ENCODE measurements at places on chromosomes 2 and 18.

- no peak for DNase-seq
Measured at GRCh38 chr2:118119158-118119727, 31.0 kb downstream of the INSIG2 start.

DNA sequence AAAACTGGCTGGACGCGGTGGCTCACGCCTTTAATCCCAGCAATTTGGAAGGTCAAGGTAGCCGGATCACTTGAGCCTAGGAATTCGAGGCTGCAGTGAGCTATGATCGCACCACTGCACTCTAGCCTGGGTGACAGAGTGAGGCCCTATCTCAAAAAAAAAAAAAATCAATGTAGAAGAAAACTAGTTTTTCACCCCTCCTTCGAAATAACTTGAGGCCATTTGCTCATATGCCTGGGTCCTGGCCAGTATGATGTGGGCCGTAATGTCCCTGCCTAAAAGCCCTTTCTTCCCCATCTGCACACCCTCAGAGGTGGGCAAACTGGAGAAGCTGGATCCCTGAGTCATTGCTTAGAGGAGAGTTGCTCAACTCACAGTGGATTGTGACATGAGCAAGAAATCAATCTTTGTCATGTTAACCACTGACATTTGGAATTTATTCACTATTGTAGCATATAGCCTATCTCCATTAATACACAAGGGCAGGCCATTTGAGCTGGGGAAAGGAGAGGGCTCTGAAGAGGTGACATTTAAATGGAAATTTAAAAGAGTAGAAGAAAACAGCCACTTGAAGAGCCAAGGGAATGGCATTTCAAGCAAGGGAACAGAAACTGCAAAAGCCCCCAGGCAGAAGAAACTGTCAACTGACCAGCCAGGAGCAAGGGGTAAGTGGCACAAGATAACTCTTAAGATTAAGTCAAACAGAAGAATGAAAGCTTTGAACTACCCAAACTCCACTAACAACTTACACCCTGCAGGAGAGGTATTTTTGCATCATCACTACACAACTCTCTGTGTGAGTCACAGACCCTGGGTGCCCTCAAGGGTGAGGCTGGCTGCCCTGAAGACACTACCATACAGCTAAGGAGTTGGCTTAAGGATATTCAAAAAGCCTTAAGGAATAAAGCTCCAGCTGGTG lies 7.6 kb upstream of the METTL21A start:
- DNase-seq, result no peak

DNA sequence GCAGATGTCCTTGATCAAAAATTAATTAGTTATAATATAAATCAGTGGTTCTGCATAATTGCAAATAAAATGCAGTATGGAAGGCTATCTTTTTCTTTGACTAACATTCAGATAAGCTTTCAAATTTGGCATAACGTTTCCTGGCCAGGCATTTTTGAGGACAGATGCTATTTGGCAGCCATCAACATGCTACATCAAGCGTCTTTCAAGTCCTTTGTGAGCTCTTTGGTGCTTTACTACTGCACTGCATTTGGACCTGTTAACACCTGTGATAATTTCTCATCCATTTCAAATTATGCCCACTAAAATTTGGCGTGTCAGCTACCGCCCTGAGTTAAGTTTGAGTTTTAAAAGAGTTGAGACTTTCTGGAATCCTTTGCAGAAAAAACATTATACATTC lies 545.7 kb downstream of the STK39 start:
- DNase-seq, result no peak

- peak; percentile 88 for DNase-seq
Measured at GRCh38 chr2:66305718-66306117, 129.2 kb upstream of the MEIS1 start.

- no peak for DNase-seq
Measured at GRCh38 chr2:88747990-88748389, 56.5 kb downstream of the RPIA start.

DNA sequence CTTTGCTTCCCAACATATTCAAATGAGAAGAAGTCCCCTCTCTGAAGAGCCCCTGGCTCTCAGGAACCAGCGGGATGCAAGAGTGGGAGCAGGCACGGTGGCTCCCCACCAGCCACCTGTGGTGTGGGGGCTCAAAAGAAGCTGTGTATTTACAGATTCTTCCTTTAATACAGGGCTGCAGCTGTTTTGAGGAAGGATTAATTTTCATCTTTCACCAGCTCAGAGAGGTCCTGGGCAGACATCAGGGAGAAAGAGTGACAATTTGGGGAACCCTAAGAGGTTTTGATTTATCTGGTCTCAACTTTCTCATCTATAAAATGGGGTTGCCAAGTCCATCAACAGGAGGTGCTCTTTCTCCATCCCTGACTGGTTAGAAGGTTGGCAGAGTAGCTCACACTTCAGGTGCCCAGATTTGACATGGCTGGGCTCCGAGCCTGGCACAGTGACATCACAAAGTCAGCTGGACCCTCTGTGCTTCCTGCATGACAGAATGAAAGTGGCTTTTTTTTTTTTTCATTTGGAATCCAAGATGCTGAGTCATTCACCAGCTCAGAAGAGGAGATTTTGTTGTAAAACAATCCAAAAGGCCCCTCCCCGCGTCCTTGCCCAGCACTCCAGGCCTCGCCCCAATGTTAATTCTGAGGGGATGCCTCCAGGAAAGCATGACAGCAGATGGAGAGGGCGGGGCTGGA lies 15.5 kb upstream of the SIX2 start:
- DNase-seq, result peak; percentile 34

GRCh38 chr2:158984604-158985135 lies 16.2 kb downstream of the TANC1 start:
- peak; percentile 45 for DNase-seq

- DNase-seq, result no peak
Measured at GRCh38 chr2:26300234-26300925, 45.6 kb upstream of the SELENOI start.

- DNase-seq, result no peak
Measured at GRCh38 chr2:29755829-29756228, 165.6 kb downstream of the ALK start.

- DNase-seq, result peak; percentile 32
Measured at GRCh38 chr18:58863539-58864145, 1.0 kb upstream of the ZNF532 start.

- peak; percentile 27 for DNase-seq
Measured at GRCh38 chr18:26765498-26765897, 100.0 kb downstream of the AQP4 start.

DNA sequence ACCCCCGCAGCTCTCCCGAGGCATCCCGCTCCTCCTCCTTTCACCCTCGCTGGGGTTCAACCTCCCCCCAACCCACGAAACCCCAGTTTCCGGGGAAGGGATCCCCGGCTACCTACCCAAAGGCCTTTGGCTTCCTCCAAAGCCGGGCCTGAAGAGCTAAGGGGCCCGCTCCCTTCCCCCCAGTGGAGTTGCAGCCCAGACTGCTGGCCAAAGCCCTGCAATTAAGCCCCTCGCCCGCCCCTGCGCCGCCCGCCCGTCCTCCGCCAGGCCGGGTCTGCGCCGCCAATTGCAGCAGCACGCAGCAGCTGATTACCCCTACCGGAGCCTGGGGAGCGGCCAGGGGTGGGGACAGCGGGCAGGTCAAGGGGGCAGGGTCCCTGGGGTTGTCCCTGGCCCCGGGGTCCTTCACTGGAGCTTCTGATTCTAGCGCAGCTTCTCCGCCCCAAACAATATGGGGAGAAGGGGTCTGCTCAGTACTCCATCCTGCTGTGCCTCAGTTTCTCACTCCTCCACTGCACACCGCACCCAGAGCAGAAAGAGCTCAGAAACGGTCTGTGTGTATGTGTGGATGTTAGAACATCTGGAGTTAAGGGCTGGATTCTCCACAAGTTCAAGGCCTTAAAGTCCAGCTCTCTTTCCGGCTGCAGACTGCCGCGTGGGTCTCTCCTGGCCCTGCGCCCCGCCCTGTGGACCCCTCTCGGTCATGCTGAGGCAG lies 16.9 kb downstream of the WNT10A start:
- no peak for DNase-seq

- no peak for DNase-seq
Measured at GRCh38 chr18:21703241-21703820, 1.2 kb downstream of the ABHD3 start.

DNA sequence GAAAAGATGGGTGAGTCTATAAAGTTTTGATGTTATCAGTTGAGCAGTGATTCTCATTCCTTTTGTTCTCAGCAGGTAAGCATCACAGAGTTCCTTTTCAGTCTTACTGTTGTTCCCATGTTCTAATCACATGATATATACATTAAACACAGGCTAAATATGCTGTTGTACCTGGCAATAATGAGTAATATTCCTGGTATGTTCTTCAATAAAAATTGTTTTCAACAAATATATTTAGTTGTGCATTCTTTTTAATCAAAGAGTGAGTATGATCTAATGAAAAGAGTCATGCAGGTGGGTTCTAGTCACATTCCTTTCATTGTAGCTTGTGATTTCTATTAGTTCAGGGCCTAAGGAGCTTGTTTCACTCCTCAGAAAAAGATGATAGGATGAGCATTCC lies 288.3 kb upstream of the NETO1 start:
- DNase-seq, result no peak

DNA sequence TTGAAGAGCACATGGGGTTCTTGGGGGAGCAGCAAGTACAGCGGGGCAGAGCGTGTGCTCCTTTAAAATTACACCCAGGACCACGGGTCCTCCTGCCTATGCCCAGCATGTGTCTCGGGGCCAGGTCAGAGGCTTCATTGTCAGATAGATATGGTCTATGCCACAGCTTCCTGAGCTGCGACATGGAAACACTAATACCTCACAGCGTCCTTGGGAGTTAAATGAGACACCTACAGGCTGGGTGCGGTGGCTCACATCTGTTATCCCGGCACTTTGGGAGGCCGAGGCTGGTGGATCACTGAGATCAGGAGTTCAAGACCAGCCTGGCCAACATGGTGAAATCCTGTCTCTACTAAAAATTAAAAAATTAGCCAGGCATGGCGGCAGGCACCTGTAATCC lies 110.8 kb upstream of the ATL2 start:
- no peak for DNase-seq

DNA sequence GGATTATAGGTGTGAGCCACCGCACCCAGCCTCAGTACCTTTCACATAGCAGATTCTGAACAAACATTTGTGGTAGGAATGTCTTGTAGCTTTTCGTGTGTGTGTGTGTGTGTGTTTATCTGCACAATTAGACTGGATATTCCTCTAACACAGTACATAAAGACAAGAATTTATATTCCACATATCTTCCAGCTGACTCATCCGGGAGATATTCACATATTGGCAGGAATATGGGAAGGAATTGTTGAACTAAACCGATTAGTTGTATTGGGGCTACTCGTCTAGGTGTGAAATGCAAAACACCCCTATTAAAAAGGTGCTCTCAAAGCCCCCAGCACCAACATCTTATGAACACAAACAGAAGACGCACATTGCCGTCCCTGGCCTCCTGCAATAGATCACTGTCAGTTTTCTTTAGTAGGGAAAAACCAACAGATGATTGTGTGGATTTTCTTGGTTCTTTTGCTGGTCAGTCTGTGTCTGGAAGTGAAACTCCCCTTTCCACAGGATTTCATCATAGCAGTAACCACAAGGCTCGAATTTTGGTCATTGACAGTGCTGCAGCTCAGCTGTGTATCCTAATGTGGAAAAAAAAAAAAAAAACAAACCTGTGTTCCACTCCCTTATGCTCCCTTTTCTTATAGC lies 208.5 kb upstream of the ACVR2A start:
- DNase-seq, result no peak

DNA sequence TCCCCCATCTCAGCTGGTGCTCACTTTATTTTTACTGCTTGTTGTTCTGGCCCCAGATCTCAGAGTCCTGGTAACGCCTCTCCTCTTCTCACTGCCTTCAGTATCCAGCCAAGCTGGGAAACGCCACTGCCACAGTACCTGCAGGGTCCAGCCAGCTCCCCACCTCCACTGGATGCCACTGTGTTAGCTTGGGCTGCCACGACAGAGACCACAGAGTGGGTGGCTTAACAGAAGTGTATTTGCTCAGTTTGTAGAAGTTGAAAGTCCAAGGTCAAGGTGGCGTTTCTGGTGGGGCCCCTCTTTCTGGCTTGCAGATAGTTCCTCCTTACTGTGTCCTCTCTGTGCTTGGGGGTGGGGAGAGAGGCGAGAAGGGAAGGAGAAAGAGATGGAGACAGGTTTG lies 107.1 kb downstream of the AGAP1 start:
- DNase-seq, result no peak

DNA sequence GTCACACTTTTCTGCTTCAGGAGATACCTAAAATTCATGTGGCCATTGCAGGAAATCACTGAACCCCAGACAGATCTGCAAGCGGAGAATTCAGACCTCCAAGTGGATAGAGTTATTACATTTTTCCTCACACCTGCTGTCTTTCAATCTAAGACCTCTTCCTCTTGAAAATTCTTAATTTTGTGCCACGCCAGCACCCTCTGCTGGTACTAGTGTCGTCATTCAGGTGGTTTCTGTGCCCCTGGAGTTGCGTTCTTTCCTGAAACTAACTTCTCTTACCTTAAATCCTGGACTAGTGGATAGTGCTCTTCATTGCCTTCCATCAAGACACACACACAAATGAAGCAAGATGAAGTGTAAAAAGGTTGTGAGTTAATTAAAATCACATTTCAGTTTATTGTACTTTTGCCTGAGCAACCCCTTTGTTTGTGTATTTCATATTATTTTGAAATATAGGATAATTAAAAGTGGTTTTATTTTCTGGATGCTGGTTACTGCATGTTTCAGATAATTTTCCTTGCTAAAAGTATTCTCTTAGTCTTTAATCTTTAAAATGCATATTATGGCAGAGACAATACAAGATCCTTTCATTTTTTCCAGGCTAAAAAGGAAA lies 1.6 kb upstream of the DNER start:
- DNase-seq, result peak; percentile 28

DNA sequence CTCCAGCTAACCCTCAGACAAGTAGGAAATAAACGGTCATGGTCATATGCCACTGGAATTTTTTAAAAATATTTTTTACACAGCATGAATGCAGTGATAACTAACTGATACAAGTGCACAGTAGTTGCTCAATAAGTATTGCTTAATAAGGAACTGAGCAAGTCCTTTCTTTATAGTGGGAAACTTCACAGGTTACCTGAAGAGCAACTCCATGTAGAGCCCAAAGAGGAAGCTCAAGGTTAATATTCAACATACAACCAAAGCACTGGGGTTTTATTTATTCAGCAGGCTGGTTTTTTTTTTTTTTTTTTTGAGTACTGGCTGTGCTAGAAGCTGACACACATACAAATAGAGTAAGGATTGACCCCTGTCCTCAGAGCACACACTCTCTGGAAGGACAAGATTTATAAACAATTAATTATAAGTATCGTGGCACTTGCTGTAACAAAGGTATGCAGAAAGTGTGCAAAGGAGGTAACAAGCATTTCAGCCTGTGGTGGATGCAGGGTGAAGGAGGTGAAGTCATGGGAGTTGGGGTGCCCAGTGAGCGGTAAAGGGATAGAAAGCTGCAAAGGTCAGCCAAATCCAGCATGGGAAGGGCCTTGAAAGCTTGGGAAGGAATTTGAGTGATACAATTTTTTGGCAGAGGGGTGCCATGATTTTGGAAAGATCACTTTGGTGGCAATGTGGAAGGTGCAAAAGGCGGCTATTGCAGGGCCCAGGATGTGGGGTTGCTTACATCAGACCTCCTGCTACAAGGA lies 52.7 kb downstream of the ATOH8 start:
- DNase-seq, result no peak

GRCh38 chr2:232890896-232891601 lies 21.0 kb downstream of the SNORC start:
- DNase-seq, result peak; percentile 89

- no peak for DNase-seq
Measured at GRCh38 chr2:201913201-201913600, 106.9 kb downstream of the CDK15 start.

GRCh38 chr2:206435742-206436141 lies 7.6 kb upstream of the ADAM23 start:
- no peak for DNase-seq
